Stimulated activated effector memory CD8-positive, alpha-beta T cell treated with anti-CD3 and anti-CD28 coated beads, Interleukin-12 subunit alpha, Interleukin-12 subunit beta, amount 100 ng/mL, for 72 hours (primary cell): ENCODE measurements at places on chromosomes 3 and 15.

DNA sequence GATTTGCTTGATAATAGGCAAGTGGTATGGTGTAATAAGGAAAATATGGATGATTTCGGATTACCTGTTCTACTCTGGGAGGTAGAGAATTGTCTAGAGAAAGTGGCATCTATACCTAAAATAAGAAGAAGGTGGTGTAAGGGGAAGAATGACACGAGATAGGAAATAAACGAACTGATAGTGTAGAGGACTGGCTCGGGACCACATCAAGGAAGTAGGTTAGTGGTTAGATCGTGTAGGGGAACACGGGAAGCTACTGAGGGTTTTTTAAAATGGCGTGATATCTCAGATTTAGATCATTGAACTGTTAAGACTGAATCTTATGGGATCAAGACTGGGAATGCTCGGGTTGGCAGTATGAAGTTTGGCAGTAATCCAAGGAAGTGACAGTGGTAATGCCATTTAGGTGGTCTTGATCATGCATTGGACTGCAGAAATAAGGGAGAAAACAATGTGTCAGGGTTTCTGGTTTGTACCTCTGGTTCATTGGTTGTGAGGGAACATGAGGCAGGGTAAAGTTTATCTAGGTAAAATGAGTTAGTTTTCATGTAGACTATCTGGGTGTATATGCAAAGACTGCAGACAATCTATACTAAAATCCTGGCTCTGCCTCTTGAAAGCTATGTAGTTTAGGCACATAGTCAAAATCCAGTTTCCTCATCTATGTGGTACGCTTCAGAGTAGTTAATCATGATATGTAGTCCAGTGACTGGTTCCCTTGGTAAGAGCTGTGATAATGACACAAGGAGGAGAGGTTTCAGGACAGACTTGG, 7.4 kb downstream of the RPL14 start:
- DNase-seq, result no peak

DNA sequence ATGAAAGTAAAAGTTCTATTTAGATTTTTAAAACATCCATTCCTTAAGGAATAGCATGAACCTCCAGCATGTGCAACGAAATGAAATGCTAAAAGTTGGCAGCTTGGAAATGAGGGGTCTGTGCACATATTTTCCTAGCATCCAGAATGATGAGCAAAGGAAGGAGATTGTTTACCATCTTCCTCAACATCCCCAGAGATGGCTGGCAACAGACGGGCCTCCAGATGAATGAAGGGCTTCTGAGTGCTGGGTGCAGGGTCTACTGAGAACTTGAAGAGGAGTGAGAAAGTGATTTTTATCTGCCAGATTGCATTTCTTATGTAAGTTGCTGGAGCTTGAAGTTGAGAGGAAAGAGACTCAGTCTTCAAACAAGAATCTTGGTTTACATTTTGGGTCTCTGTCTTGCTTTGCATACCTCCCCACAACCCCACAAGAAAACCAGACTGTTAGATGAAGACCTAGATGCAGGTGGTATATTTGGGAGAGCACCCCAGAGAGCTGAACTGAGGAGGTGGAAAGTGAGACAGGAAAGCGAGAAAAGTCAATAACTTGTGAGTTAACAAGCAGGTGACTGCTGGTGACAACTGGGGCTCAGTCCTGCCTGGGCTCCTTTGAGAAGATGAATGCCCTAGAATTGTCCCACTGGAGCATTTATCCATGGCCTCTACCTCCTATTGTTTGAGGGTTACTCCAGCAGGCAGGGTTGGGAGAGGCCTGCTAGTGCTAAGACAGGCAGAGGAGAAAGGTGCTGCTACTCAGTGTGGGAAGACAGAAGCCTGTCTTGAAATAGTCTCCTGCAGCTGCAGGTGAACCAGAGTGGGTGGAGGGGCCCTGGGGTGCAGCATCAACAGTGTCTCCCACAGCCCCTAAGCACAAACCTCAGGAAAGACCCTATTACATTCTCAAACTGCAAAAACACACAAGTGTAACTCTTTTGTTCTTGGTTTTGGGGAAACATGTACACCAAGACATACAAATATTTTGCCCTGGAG, 10.5 kb upstream of the CCK start:
- DNase-seq, result no peak

GRCh38 chr15:66865622-66866611, 163.9 kb downstream of the SMAD6 start:
- no peak for DNase-seq

DNA sequence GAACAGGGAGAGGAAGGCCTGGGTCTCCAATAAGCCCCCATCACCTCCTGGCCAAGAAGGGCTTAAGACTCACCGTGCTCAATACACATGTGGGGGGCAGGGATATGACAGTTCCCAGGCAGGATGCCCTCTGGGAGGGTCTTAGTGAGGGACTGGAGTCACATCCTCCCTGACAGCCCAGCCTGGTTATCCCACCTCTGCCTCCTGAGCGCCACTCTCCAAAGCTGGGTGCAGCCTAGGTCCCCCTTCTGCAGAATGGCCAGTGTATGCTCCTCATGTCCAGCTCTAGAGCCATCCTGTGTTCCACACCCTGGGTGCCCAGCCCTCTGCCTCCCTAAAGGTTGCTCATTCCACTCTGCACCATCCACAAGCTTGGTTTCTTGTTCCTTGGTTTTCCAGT, 1.2 kb upstream of the SHISA5 start:
- DNase-seq, result no peak

- DNase-seq, result no peak
Observed at GRCh38 chr3:151443583-151443982, 17.3 kb downstream of the IGSF10 start.

- DNase-seq, result no peak
Observed at GRCh38 chr15:46080016-46080415, 445.2 kb downstream of the SQOR start.

- DNase-seq, result no peak
Observed at GRCh38 chr15:47857776-47858167, 140.5 kb downstream of the SEMA6D start.

DNA sequence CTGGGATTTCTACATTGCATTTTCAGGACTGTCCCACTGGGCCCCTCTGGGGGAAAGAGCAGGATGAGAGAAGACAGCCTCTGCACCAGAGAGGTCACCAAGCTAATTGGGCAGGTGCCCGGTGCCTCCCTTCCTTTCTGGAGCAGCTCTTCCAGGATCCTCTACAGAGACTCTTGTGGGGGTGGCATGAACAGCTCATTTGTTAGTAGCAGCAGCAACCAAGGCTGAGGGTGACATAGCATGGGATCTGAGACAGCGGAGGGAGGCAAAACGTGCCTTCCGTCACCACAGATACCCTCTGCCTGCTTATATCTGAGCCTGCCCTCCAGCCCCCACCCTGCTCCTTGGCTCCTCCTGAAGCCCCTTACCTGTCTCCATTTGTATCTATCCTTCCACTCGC, 83.1 kb upstream of the OXTR start:
- DNase-seq, result no peak

GRCh38 chr15:80447077-80447476, 42.9 kb downstream of the ARNT2 start:
- DNase-seq, result no peak

- DNase-seq, result no peak
Observed at GRCh38 chr15:68623301-68623892, 44.6 kb downstream of the CORO2B start.

- no peak for DNase-seq
Observed at GRCh38 chr15:65532738-65533051, 2.4 kb downstream of the HACD3 start.

GRCh38 chr15:74208901-74209559, 6.4 kb upstream of the STRA6 start:
- no peak for DNase-seq
